NCI-H1417 (cell line): ENCODE measurements at places on chromosomes 1 and 21.

- DNase-seq, result no peak
These were observed 21.6 kb downstream of the RIT1 start for GRCh38 chr1:155889566-155889965.

GRCh38 chr1:244869364-244869827, 5.1 kb upstream of the HNRNPU start:
- no peak for DNase-seq

DNA sequence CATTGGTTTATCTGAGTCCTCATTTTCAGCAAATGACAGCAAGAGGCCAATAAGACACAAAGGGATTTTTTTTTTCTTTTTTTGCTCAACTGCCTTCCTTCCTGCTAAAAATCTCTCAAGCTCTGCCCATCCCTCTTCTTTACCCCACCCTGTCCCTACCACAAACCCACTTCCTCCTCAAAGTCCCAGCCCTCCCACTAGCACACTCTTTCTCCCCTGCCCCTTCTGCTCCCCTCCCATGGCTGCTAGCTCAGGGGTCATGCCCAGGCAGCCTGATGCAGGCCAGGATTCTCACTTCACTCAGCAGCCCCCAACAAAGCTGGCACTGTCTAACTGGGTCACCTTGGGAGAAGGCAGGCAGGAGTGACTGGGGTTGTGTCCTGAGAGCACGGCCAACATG, 28.8 kb upstream of the PPP2R5A start:
- no peak for DNase-seq

- DNase-seq, result no peak
These were observed 35.9 kb downstream of the HMGB4 start for GRCh38 chr1:33899746-33900145.

DNA sequence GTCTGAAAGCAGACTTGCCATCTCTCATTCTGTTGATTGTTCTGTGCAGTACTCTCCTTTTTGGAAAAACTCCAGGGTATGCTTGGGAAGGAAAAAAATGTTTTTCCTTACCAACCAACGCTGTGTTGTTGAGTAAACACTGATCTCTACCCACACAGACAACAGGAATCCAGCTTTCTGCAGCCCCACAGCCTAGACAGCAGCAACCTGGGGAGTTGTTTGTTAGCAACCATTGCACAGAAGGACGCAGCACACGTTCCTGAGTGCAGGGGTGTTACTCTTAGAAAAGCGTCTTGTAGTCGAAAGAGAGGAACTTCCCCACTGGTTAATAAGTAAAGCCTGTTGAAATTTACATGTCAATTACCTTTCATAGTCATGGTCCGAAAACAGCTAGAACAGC, 56.6 kb downstream of the SMYD2 start:
- no peak for DNase-seq

- DNase-seq, result no peak
These were observed 39.5 kb upstream of the DDAH1 start for GRCh38 chr1:85504417-85504816.

GRCh38 chr1:96364576-96364975, 357.0 kb upstream of the PTBP2 start:
- no peak for DNase-seq

DNA sequence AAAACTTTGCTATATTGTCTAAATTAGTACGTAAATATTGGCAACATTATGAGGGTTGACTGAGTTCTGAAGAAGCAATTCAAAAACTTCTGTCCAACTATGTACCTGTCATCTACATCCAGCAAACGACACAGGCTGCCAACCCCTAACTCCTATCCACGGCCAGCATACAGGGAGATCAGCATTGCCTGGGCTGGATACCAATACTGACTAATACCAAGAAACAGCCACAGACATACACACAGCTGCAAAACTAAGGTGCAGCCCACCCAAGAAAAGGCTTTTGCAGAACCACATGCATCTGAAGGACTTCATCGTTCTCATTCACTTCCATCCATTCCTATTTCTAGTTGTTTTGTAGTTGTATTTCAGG, 2.0 kb downstream of the KIAA0319L start:
- DNase-seq, result no peak

DNA sequence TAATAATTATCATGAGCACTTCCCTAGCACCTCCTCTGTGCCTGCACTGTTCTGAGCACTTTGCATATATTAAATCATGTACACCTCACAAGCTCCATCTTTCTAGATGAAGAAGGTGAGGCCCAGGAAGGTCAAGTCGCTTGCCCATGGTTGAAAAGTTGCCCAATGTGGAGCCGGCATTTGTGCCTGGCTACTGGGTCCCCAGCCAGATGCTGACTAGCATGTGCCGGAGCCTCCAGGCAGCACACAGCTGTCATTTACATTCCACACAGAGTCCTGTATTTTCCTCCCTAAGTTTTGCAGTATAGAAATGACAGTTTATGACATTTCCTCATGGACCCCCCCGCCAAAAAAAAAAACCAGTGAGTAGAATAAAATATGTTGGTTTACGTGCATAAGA, 94.3 kb downstream of the BCAR3 start:
- DNase-seq, result no peak

GRCh38 chr1:188240772-188241406, 1412.1 kb downstream of the PLA2G4A start:
- DNase-seq, result no peak

GRCh38 chr1:34768856-34769255, 9.3 kb downstream of the GJB4 start:
- DNase-seq, result no peak

DNA sequence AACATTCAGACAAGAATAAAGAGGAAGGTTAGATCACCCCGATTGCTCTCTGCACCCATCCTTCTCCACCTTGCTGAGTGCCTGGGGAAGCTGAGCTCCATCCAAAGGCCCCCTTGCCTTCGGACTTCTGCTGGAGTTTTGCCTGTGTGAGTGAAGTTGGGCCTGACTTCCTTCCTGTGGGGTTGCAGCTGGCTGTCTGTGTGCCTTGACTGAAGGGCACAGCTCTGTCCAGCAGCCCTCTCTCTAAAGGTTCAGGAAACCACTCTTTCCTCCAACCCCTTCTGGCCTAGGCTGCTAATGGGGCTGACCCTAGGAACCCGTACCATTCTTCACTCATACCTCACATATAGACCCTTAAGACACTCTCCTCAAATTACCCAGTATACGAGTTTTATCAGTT, 173.4 kb upstream of the HMCN1 start:
- DNase-seq, result no peak

- DNase-seq, result no peak
These were observed 35.2 kb upstream of the NTPCR start for GRCh38 chr1:232915212-232915611.

- DNase-seq, result no peak
These were observed 69.1 kb downstream of the HSF2BP start for GRCh38 chr21:43590194-43590593.

DNA sequence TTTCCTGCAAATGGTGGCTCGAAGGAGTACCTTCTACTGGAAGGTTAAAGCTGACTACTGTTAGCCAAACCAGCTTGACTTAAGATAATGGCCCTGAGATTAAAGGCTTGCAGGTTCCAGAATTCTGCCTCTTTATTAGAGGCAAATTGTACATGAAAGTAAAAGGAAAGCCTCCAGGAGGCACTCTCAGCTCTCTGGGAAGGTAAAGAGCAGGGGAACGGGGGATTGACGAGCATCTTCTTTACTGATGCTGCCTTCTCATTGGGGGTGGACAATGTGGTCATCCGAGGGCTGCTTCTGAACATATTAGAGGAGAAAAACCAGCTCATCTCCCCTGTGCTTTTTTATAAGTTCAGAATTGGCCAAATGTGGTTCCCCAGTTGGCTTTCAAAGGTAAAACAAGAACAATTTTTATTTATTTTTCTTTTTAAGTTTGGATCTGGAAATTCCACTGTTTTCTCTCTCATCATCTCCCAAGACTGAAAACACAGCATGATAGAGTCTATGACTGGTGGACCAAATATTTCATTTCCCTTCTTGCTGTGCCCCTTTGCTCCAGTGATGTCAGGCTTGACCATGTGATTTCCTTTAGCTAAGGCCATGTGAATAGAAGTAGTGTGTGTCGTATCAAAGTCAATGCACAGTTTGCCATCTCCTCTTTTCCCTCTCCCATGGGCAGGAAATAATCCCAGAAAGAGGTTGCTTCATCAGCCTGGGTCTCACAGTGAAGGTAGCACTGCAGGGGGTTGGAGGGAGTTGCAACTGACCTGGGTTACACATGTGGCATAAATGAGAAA, 292.7 kb downstream of the PRDM2 start:
- DNase-seq, result no peak

- no peak for DNase-seq
These were observed 241.6 kb downstream of the BACH1 start for GRCh38 chr21:29540289-29540688.

GRCh38 chr1:235720544-235720943, 71.0 kb upstream of the GNG4 start:
- no peak for DNase-seq

DNA sequence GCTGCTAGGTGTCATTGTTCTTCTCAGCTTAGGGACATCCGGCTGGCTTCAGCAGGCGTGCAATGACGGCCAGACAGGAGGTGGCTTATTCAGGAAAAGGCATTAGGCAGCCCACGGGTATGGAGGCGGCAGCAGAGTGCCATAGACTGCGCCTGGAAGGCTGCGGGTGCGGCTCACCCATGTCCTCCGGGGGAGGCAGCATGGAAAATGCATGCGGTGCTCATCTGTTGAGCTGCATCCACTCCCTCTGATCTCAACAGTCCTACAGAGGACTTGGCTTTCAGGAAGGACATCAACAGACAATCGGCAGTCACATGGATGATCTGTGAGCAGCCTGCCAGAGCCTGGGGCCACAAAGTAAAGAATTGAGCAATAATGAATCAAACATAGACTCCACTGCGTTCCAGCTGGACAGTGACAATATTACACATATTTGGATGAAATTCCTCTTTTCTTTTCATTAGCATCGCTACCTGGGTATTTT, 42.9 kb downstream of the UMODL1 start:
- DNase-seq, result no peak

- no peak for DNase-seq
These were observed 124.9 kb downstream of the RGS2 start for GRCh38 chr1:192933744-192934143.

DNA sequence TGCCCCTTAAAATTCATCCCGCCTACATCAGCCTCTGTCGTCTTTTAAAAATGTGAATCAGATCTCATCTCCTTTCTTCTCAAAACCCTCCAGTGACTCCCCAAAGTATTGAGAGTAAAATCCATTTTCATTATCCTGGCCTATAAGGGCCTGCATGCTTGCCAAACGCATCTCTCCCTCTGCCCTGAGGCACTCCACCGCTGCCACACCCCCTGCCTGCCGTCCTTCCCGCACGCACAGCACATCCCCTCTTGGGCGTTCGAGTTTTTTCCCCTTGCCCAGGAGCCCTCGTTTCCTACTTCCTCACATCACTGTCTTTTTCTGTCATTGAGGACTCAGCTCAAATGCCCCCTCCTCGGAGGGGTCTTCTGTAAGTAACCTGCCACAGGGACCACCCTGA, 53.3 kb upstream of the MTR start:
- no peak for DNase-seq

- no peak for DNase-seq
These were observed 59.8 kb downstream of the GPR88 start for GRCh38 chr1:100597784-100598183.

GRCh38 chr1:228109962-228110488, 926 bp upstream of the MRPL55 start:
- no peak for DNase-seq
